OCI-M1 (cell line): ENCODE measurements at places on chromosomes 4 and X.

- DNase-seq = peak; percentile 34
These were observed 23.8 kb downstream of the NWD2 start for GRCh38 chr4:37268319-37268718.

- peak; percentile 65 for DNase-seq
These were observed at the start of gene PLXNB3 for GRCh38 chrX:153763989-153764755. Gene PLXNB3, plus strand, starts transcription at chrX:153764249. Its CDS starts 1,287 bp downstream, at chrX:153765536.

DNA sequence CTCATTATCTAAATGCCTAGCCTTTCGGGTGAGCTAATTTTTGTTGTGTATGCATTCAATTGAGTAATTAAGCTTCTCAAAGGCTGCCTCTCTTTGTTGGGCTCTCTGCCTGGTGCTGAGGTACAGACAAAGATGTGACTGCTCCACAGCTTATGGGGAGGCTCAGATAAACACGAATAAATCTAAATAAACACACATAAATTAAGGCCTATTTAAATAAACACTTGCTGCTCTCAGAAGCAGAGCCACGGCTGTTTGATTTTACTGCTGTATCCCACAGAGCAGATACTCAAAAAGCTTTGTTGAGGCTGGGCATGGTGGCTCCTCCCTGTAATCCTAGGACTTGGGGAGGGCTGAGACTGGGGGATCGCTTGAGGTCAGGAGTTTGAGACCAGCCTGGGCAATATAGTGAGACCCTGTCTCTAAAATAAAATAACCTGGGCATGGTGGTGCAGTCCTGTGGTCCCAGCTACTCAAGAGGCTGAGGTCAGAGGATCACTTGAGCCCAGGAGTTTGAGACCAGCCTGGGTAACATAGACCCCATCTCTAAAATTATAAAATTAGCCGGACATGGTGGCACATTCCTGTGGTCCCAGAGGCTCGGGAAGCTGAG, 8.4 kb upstream of the CD99 start:
- DNase-seq = no peak

- no peak for DNase-seq
These were observed 20.6 kb downstream of the CNKSR2 start for GRCh38 chrX:21394792-21395191.

DNA sequence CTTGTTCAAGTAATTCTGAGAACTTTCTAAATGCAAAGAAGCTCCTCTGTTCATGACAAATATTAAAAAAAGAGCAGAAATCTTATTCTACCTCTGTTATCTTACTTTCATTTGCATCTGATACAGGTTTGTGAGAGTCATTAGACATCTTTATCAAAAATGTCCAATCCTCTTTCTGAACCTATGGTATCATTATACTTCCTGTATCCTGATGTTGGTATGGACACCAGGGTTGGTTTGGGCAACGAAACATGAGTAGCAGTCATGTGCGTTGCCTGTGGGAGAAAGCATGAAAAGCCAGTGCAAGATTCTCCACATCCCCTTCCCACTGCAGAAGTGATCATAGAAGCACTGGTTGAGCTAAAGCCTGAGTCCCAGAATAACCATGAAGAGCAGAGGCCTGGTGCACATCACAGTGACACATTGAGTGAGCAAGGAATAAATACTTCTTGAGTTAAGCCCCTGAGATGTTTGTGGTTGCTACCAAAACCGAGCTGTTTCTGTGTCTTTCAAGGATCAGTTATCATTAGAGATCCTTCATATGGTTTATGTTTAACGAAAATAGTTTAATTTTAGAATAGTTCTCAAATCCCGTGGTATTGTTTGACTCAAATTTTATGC, 197.2 kb downstream of the BANK1 start:
- DNase-seq = no peak

GRCh38 chr4:81631958-81632441, 160.3 kb upstream of the RASGEF1B start:
- peak; percentile 59 for DNase-seq

DNA sequence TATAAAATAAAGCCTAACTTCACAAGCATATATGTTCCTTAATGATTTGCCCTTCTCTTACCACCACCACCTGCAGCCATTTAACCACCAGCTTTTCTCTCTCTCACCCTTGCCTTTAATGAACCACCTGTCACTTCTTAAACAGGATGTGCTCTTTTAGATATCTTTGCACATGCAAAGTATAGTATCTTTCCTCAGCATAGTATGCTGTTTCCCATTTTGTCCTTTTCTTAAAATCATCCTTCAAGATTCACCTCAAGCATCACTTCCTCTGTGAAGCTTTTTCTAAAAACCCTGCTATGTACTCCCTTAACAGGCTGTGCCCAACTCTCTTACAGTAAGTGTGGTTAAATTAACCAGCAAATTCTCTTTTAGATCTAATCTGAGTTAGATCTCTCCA, 8.2 kb upstream of the CNOT6L start:
- DNase-seq = no peak

GRCh38 chr4:188612659-188613058, 473.4 kb downstream of the TRIML1 start:
- DNase-seq = no peak

- DNase-seq = no peak
These were observed 143.0 kb downstream of the STIM2 start for GRCh38 chr4:27003642-27004113.

DNA sequence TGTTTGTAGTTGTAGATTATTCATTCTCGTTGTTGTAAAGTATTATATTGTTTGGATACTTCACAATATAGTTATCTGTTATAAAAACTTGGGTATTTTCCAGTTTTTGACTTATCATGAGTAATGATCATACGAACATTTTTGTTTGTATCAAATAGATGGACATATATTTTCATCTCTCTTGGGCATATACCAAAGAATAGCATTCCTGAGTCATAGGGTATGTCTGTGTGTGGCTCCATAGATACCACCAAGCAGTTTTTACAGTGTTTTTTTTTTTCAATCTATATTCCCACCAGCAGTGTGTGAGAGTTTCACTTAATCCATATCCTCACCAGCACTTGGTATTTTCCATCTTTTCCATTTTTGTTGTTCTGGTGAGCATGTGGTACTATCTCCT, 89.7 kb upstream of the RAB40AL start:
- no peak for DNase-seq

GRCh38 chrX:69807400-69807799, 191.5 kb downstream of the EDA start:
- DNase-seq = peak; percentile 0

DNA sequence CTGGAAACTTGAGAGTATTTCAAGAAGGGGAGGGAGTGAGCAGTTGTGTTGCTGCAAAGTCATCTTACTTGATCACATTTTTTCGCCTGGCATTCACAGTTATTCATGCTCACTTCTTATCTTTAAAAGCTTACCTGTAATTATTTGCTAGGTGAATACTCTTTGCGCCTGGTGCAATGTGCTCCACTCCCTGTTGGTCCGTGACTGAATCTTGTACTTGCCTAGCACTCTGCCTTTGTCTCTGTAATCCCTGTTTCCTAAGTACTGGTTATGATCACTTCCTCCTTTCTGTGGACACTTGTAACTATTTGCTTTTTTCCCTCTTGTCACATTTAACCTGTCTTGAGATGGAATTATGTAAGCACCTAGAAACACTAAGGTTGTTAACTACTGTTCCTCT, 5.8 kb downstream of the BMP2K start:
- peak; percentile 69 for DNase-seq

DNA sequence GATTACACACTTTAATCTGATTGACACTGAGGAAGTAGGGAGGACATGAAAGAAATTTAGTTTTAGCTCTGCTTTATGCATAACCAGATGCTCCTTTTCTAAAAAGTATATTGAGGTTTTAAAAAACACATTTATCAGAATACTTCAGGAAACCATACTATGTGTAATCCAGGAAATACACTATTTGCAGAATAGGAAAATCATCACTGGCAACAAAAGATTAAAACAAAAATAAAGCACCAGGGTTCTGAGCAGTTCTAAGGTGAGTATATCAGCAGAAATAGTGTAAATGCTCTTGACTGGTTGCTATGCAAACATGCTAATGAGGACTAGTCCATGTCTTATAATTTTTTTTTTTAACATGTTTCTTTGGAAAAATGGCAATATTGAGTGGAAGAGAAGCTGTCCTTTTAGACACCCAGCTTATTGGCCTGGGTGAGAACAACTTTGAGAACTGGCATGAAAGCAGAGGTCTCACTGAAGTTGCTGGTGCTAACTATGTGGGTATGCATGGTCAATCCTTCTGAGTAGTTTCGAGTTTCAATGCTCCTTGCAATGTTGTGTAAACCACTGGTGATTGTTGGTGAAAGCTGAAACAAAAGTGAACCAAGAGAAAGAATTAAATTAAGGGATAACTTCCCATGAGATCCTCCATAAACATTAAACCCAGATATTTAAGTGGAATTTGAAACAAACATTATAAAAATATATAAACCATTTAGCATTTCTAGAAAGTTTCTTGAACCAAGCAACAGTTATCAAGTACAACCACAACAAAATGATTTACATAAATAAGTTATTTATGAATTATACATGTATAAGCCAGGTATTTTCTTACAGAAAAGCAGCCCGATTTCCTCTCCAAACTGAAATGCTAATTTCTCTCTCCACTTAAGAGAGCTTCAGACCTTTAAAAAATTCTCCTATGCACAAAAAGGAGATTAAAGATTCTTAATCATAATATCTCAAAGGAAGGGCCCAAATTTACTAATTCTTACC, 20.4 kb upstream of the SCD5 start:
- no peak for DNase-seq

GRCh38 chrX:136130931-136131833, 16.2 kb upstream of the FHL1 start:
- peak; percentile 85 for DNase-seq

GRCh38 chr4:38914854-38915253, 47.2 kb downstream of the FAM114A1 start:
- DNase-seq = no peak

DNA sequence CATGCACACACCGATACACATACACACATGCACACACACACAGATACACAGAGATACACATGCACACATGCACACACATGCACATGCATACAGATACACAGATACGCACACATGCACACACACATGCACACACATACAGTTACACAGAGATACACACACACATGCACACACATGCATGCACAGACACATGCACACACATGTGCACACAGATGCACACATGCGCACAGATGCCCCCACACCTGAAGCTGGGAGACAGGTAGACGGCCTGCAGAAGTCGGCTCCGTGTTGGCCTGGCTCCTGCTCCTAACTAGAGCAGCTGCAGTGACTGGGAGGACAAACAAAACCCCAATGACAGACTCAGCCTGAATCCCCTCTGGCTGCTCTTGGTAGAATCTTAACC, 46.8 kb downstream of the PSAPL1 start:
- no peak for DNase-seq

GRCh38 chr4:112511803-112512118, 4.2 kb downstream of the NEUROG2 start:
- DNase-seq = no peak

- no peak for DNase-seq
These were observed 126.9 kb downstream of the VCX3B start for GRCh38 chrX:8591501-8591900.

DNA sequence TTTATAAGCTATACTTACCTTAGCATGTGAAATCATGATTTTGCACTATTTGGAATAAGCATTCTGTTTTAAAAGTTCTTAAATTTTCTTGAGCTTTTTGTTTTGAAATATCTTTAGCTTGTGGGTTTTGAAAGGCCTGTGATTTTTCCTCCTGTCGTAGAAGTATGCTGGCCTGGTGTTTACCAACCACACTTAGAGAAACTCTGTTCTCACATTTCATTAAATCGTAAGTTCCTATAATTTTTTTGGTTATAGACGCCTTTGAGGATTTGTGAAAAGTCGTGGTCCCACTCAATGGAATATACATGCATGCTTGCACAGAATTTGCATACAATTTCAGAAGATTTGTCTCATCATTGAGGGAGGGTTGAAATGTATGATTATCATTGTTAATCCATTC, 63.6 kb downstream of the PDLIM5 start:
- no peak for DNase-seq

DNA sequence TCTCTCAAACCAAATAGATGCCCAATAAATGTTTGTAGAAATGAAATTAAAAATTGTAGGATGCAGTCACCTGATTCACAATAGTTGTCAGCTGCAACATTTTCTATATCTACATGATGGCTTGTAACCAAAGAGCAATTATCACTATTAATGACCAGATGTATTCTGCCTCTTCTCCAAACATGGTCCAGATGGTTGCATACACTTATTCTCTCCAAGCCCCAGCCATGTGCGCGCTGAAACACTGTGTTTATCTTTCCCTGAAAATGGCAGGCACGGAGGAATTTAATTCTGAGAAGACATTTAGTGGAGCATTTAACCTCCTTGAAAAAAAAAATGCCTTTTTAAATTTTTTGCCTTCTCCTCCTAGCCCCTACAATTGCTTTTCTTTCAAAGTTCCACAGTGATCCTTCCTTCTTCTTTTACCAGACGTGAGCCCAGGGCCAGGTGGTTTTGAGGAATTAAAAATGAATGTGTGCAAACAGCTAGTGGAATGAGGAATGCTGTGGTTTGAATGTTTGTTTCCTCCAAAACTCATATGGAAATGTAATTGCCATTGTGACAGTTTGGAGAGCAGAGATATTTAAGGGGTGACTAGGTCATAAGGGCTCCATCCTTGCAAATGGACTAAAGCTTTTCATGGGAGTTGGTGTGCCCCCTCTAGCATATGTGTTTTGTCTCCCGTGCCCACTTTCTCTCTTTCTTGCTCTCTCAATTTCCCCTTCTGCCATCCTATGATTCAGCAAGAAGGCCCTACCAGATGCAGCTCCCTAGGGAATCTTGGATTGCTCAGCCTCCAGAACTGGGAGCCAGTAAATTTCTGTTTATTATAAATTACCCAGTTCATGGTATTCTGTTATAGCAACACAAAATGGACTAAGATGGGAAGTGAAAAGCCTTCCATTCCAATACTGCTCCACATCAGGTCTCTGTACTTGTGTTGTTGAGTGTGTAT, 136.0 kb downstream of the GABRB1 start:
- DNase-seq = no peak

DNA sequence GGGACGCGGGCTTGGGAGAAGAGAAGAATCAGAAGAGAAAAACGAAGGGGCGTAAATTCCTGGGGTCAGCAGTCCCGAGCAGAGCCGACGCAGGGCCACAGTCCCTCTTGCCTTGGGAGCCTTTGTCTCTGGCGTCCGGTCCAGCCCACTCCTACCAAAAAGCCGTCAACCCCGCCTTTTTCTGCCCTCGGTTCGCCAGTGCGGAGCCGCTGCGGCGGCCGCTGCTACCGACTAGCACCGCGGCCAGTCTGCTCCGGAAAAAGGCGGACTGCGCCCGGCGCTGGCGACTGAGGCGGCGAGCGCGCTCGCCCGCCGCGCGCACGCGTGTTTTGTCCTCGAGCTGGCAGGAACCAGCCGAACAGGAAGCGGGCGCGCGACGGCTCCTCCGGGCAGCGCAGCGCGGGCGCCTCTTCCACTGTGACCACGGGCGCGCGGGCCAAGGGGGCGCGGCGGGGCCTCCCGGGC, 502 bp downstream of the HNRNPDL start:
- DNase-seq = peak; percentile 84

GRCh38 chr4:123359449-123360315, 36.9 kb upstream of the SPRY1 start:
- DNase-seq = peak; percentile 52

GRCh38 chrX:153970357-153971123, 1.1 kb downstream of the HCFC1 start:
- peak; percentile 79 for DNase-seq

- no peak for DNase-seq
These were observed 685 bp upstream of the NDNF start for GRCh38 chr4:121073004-121073435.

GRCh38 chrX:68978255-68978654, 149.4 kb downstream of the EFNB1 start:
- no peak for DNase-seq
